ENCODE measurements at places on chromosomes 16 and 17.

DNA sequence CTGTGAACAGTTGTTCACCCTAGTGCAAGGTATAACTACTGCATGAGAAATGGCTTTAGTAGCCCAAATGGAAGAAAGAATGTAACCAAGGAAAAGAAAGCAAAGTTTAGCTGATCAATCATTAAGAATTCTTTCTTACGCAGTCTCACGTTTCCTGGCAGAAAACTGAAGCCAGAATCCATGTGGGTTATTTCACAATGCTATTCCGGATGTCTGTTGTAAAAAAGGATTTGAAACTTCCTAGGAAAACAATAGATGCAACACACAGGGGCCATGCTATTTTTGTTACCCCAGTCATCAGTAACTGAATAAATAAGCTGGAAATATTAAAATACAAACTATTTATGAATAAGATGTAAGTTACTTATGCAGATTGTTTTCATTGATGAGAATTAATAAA is 802.5 kb downstream of the CDH8 start:
- DNase-seq: no peak

DNA sequence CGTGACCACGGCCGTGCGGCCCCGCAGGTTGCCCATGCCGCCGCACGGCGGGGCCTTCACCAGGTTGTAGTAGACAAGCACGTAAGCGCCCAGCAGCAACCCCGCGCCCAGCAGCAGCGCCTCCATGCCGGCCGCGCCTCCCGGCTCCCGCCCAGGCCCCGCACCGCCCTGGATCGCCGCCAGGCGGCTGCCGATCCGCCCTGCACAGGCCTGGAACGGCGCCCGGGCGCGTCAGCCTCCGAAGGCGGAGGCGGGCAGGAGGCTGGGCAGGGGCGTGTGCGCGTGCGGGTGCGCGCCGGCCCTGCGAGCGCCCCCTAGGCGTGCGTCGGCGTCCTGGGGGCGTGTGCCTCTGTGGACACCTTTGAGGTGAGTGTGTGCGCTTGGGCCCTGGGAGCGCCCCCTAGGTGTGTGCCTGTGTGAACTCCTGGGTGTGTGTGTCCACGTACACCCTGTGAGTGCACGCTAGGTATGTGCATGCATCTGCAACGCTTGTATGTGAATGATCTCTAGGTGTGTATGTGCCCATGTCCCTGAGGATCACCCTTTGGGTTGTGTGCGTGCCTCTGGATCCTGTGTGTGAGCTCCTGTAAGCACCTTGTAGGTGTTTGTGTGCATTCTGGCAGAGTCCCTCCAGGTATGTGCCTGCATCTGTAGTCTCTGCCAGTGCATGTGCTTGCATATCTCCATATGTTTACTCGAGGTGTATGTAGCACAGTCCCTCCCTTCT is at the start of gene DHRS13:
Gene DHRS13, minus strand, starts transcription at position 261 of the 727 bp plus-strand sequence. Its CDS starts 135 bp downstream, at position 126.
- DNase-seq: peak; percentile 97

- no peak for DNase-seq
Measured at GRCh38 chr17:74832421-74832820, 27.3 kb downstream of the GRIN2C start.

DNA sequence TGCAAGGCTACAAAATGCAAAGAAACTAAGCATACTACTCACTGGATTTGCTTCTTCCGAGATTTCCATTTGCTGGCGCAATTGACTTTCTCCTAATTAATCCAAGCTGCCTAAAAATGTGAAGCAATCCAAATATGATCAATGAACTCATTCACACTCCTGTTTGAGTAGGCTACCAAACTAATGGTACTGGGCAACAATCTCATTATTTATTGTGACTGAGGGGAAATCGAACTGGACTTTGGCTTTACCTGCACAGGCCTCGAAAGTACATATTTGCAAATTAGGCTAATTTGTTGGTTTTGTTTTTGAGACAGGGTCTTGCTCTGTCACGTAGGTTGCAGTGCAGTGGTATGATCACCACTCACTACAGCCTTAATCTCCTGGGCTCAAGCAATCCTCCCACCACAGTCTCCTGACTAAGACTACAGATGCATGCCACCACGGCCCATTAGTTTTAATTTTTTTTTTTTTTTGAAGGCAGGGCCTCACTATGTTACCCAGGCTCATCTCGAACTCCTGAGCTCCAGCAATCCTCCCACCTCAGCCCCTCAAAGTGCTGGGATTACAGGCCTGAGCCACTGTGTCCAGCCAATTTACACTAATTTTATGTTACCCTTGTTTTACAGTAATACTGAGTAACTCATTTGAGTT is 2.6 kb downstream of the ERI2 start:
- no peak for DNase-seq

DNA sequence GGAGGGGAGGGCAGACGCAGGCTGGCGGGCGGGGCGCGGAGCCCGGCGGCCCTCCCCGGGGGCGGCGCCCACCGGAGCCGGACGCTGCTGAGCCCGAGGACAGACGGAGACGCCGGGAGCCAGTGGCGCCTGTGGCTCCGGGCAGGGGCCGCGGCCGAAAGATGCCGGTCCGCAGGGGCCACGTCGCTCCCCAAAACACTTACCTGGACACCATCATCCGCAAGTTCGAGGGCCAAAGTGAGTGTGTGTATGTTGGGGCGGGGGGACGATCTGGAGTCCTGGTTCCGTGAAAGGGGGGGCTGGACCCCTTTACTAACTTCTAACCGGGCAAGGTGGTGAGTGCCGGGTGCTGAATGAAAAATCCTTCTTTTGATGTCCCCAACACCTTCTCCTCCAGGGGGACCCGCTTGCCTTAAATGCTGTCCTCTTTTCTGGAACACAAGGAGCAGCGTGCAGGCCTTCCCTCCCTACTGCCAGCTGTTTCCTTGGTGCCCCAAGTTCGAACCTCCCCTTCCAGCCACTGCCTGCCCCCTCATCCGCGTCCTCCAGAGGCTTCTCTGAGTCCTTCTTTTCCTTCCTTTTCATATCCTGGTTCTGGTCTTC is at the start of gene KCNH6:
Gene KCNH6, plus strand, starts transcription at position 106 of the 603 bp plus-strand sequence. Its CDS starts 56 bp downstream, at position 162.
- DNase-seq: no peak

DNA sequence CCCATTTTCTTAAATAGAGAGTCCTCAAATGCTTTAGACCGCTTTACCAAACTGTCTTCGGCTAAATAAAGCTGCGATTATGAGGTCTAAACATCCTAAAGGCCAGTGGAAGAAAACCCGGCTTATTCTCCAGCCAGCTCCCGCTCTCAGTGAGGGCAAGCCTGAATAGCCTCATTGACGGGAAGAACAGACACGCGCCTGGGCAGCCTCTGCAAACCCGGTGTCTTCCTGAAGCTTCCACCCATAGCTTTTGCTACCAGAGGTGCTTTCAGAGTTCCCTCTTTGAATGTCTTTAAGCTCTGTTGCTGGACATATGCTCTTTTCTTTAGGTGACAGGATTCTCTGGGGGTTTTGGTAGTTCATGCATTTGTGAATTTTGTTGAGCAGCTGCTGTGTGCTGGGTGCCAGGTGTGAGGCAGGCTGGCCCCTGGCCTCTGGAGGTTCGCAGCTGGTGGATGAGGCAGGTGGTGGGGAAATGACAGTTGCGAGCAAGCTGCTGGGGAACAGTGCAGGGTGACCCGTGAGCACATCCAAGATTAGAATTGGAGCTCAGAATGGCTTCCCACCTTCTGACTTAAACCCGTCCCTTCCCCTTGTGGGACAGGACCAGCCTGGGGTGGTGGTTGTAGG is 44.7 kb downstream of the CRISPLD2 start:
- no peak for DNase-seq
